Activated CD4-positive, alpha-beta T cell treated with anti-CD3 and anti-CD28 coated beads, Interleukin-2, amount 10 ng/mL, durations not matched to agents 7 days and 5 days (primary cell): ENCODE measurements at places on chromosomes 1 and 21. TPM values are rescaled to one million over a fixed set of nuclear protein-coding genes. Genes with fewer than 3 reads are reported as not detected.

UBE2U gene
- not detected for total RNA-seq

HSD3B1 gene
- not detected for total RNA-seq

DISP3 gene
- total RNA-seq, result 0.92 TPM

PRR9 gene
- total RNA-seq, result not detected

STUM gene
- total RNA-seq, result not detected

SAMSN1 gene
- 59.0 TPM for total RNA-seq

DNA sequence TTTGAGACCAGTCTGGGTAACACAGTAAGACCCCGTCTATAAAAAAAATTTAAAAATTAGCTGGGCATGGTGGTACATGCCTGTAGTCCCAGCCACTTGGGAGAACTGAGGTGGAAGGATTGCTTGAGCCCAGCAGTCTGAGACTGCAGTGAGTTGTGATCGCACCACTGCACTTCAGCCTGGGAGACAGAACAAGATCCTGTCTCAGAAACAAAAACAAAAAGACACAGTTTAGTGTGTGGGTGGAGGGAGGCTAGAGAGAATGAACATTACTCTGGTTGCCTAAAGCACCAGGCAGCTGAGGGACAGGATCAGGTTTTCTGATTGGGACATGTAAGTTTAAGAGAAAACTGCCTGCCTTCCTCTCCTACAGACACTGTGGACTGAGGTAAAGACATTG, 42.3 kb downstream of the VAMP4 start:
- no peak for DNase-seq

GRCh38 chr1:37288900-37289299, 185.5 kb upstream of the ZC3H12A start:
- DNase-seq, result no peak

DNA sequence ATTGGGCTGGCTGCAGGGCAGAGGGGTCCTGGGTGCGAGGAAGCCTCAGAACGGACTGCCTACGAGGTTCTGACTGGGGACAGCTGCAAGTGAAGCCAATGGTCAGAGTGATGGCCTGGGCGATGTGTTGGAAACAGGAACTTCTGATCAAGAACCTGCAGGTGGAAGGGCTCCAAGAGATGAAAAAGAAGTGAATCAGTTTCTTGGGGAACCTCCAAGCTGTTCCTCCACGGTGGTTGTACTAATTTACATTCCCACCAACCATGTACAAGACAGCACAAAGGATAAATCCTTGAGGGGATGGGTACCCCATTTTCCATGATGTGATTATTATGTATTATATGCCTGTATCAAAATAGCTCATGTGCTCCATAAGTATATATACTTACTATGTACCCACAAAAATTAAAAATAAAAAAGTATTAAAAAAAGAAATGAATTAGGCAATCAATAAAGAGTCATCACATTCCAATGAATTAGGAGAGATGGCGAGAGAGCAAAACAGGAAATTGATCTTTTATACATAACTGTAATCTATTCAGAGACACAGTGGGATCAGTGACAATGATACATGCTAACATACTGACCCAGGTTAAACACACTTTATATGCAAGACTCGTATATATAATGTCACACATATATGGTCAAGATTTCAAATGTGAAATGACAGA, 58.1 kb downstream of the PTPN14 start:
- no peak for DNase-seq

DNA sequence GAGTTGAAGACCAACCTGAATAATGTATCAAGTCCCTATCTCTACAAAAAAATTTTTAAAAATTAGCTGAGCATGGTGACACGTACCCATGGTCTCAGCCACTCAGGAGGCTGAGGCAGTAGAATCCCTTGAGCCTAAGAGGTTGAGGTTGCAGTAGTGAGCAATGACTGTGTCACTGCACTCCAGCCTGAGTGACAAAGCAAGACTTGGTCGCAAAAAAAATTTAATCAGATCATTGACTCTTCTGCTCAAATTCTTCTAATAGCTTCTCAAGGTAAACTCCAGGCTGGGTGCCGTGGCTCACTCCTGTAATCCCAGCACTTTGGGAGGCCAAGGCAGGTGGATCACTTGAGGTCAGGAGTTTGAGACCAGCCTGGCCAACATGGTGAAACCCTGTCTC, 85.9 kb upstream of the PUM1 start:
- DNase-seq, result no peak

DNA sequence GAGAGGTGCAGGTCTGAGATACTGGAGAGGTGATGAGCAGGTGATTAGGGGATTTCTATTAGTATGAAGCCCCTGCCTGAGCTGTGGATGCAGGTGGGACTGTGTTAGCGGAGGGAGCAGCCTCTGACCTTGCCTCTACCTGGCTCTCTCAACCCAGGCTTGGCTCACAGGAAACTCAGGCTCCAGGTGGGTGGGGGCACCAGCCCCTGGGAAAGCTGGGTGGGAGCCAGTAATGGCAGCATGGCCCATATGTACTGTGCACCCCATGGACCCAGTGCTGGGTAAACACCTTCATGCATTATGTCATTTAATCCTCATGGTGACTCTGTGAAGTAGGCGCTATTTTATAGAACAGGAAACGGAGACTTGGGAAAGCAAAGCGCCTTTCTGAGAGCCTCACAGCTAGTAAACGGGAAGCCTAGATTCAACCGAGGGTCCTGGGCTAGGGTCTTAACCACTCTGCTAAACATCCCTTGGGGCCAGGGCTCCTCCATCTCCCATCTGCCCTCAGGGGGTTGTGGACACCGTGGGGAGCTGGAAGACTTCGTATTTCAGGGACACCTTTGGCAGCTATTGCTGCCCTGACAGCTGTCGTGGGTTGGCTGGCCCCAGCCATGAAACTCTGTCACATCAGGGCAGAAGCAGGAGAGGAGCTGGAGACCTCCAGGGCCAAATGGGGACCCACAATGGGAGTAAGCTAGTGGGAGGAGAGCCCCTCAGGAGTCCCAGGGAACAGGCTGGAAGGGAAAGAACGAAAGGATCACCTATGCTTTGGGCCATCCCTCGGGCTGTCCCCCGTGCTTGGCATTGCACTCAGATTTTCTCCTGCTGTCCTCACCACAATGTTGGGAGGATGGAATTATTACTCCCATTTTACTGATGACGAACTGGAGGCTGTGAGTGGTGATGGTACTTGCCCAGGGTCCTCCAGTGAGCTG, 59.6 kb upstream of the CSF3R start:
- no peak for DNase-seq

DNA sequence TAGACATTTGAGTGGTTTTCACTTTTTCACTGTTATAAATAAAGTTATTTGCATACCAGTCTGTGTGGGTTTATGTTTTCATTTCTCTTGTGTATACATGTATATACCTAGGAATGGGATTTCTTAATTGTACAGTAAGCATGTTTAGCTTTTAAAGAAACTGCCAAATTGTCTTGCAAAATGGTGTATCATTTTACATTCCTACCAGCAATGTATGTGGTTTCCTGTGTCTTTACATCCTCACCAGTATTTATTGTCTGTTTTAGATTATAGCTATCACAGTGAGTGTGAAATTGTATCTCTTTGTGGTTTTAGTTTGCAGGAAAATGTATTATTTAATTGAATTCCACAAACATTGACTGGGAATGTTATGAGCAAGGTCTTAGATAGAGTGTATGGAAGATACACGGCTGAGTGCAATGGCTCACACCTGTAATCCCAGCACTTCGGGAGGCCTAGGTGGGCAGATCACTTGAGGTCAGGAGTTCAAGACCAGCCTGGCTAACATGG, 57.3 kb downstream of the MACF1 start:
- DNase-seq, result no peak

DNA sequence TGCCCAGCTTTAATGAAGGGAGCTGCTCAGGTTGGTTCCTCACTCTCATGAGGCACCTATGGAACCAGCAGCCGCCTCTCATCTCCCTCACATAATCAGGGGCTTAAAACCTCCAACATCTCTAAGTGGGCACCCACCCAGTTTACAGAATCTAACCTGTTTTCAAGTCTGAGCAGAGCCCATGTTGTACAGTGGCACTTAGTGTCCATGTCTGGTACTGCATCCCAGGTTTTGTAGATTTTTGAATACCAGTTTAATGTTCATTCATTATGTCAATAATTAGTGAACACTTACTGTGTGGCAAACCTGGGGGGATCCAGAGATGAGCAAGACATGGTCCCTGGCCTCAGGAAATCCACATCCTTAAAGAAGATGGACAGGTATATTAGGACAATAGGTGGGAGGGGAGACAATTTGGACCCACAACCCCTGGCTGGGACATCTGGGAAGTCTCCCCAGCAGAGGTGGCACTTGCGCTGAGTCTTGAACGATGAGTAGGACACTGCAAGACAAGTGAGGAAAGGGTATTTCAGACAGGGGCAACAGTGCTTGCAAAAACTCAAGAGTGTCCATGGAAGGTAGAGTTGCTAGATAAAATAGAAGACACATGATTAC, 83.3 kb downstream of the LACTBL1 start:
- DNase-seq, result peak; percentile 13

GRCh38 chr1:240098534-240098933, 6.9 kb downstream of the FMN2 start:
- no peak for DNase-seq

- no peak for DNase-seq
Measured at GRCh38 chr1:59743324-59744091, 71.2 kb upstream of the HOOK1 start.

DNA sequence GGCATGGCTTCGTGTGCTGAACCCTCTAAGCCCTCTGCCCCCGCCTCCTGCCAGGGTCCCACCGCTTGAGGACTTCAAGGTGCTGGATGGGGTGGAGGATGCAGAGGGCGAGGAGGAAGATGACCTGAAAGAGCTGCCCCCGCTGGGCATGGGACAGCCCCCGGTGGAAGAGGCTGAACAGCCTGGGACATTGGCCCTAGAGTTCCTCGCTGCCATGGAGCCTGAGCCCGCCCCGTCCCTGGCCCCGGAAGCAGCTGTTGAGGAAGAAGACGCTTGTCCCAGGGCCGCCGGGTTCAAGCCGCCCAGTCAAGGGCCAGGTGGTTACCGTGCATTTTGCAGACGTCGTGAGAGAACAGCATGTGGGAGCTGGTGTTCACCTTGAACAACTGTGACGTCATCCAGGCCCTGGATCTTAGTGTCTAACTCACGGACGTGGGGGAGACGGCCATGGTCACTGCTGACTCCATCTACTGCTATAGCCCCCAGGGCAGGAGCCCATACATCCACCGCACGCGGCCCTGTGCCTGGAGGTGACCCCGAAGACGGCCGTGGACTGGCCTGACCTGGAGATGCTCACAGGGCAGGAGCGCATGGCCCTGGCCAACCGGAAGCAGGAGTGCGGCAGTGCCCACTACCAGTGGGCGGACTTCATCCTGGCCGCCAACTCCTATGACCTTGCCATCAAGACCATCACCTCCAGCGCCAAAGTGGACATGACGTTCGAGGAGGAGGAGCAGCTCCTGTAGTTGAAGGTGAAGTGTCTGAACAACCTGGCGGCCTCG, 90.1 kb downstream of the PPP1R12B start:
- DNase-seq, result no peak

- DNase-seq, result no peak
Measured at GRCh38 chr1:242089911-242090310, 91.0 kb upstream of the MAP1LC3C start.

- no peak for DNase-seq
Measured at GRCh38 chr1:99407018-99407417, 142.7 kb downstream of the PLPPR4 start.

DNA sequence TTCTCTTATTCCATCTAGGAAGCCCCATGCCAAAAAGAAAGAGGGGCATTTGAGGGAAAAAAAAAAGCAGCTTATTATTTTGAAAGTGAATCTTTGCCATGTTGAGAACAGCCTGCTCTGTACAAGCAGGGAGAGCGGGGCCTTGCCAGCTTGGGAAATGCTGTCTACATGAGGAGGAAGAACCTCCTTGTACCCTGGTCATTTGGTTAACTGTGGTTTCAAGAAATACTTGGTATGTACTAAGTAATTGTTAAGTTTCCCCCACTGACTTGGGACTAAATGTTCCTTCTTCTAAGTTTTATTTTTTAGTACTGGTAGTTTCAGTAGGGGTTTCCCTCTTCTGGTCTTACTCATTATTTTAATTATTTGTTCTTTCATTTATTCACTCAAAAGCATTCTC, 144.1 kb upstream of the HOOK1 start:
- DNase-seq, result no peak

- DNase-seq, result no peak
Measured at GRCh38 chr1:117815926-117816325, 113.5 kb downstream of the GDAP2 start.

DNA sequence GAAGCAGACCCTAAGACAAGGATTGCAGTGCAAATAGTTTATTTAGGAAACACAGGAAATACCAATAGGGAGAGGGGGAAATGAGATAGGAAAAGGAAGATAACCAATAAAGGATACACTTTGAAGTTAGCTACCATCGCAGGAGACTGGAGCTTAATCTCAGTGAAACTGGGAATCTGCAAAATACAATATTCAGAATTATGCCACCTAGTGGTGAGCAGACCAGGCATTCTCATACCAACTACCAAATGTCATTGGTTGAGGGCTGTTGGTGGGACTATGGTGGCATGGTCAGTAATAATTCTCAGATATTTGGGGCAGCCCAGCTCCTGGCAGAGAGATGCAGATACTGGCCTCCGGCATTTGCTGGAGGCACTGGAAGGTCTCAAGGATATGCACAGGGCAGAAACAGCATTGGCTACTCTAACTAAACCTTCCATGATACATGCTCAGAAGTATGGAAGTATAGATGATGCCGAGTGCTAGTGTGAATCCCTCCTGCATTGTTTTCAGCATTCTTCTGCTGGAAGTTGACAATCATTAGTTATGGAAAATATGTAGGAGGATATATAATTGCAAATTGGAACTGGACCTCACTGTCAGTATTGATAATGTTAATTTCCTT, 11.8 kb upstream of the ZFP69B start:
- peak; percentile 16 for DNase-seq

DNA sequence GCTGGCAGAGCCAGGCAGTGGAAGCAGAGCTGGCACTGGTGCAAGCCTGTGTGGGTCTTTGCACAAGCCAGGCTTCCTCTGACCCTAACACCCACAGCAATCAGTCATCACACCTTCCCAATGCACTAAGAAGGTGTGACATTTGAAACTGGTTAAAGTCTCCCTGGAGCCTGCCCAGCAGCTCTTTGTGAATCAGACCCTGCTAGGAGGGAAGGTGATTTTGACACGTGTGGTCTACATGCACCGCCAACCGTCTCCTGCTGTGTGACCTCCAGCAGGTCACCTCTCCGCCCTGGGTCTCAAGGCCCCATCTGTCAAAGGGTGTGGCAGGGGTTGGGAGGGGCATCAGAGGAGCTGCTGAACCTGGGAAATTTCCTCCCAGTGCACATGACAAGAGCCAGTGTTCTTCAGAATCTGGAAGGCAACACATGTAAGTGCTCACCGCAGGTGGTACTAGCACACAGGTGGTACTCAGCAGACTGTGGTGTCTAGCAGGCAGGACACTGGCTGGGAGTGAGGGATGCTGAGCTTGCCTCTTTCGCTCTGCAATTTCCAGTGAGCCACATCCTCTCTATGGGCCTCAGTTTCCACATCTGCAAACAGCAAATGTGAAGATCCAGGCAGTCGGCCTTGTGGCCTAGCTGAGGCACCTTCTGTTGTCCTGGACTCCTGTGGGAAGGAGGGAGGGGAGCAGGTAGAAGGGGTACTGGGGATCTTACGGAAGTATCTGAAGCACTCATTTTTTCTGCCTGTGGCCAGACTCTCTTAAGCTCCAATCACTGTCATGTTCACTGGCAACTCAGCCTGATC, 123.2 kb downstream of the DMRTB1 start:
- DNase-seq, result no peak

GRCh38 chr21:17406202-17406601, 106.6 kb upstream of the CXADR start:
- DNase-seq, result no peak
